Neural crest cell (in vitro differentiated cells): ENCODE measurements at places on chromosomes 2 and 18. TPM values are rescaled to one million over a fixed set of nuclear protein-coding genes. Genes with fewer than 3 reads are reported as not detected.

PLCD4 gene
- 0.37 and 1.1 TPM in 2 replicates for total RNA-seq

RMND5A gene
- 36.2 and 40.1 TPM in 2 replicates for total RNA-seq

SMCHD1 gene
- 66.3 and 73.4 TPM in 2 replicates for total RNA-seq

PAX8 gene
- 0.49 and 0.98 TPM in 2 replicates for total RNA-seq

GRCh38 chr2:72036173-72036545, 111.5 kb downstream of the CYP26B1 start:
- no peak for DNase-seq

GRCh38 chr2:143823876-143824275, 694.7 kb downstream of the ARHGAP15 start:
- no peak for DNase-seq

DNA sequence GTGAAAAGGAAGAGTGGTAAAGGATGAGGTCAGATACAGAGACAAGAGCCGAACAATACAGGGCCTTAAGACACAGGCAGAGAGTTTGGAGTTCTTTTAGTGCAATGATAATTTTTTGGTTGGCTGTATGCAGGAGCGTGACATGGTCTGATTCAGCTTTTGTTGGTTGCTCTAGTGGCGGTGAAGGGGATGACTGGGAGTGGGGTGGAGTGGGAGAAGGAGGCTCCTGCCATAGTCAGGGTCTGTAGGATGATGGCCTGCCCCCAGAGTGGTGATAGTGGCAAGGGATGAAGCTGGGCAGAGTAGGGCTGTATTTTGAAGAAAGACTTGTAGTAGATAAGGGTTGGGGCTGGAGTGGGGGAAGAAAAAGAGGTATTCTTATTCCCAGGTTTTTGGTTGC, 306.6 kb upstream of the VWC2L start:
- DNase-seq: no peak

- DNase-seq: no peak
Measured at GRCh38 chr2:43513796-43514195, 82.0 kb downstream of the THADA start.

DNA sequence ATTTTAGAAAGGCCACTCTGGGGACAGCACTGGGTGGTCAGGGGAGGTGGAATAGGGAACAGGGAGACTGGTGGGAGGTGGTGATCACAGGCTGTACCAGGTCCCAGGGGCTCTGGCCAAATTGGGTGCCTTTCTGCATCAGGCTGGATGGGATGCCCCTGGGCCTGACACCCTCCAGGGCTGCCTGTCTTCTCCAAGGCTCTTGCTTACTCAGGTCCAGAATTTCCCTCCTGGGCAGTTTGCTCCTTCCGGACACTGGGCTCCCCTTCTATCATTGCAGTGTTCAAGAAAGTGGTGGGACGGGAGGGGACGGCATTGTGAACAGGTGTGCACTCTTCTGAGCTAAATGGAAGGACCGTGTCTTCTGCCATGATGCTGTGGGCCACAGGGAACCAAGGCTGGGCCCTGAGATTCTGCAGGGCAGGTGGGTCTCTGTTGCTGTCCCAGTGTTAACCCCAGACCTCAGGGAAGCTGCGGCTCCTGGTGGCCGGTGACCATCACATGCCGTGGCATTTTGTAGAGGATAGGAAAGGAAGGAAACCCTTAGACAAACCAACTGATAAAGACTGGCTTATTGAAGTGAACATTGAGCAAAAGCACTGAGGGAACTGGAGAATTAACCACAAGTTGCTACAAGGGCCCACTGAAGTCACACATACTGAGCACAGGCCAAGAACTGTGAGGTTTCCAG, 93.7 kb upstream of the HS6ST1 start:
- DNase-seq: no peak

DNA sequence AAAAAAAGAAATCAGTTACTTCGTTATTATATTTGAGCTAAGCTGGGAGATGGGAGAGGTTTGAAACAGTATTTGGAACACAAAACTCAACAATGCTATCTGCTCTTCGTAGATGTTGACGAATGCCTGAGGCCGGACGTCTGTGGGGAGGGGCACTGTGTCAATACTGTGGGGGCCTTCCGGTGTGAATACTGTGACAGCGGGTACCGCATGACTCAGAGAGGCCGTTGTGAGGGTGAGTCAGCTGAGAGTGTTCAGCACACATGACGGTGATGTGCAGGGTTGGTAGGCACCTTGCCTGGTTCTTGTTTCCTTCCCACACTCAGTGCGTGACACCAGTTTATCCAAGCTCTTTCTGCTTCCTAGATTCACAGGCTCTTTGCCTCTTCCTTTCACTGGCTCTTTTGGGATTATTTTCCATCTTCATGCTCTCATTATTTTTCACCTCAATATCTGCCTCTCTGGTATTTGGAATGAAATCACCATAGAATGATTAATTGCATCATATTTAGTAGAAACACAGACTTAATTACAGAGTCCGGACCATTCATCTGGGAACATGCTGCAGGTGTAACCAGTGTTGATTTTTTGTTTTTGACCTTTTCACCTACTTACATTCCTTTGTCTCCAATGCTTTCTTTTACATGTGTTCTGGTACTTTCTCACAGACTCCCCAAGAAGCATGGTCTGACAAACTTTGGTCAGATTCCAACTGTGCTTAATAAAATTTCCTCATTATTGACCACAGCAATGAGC, 200.6 kb upstream of the RASGRP3 start:
- no peak for DNase-seq

DNA sequence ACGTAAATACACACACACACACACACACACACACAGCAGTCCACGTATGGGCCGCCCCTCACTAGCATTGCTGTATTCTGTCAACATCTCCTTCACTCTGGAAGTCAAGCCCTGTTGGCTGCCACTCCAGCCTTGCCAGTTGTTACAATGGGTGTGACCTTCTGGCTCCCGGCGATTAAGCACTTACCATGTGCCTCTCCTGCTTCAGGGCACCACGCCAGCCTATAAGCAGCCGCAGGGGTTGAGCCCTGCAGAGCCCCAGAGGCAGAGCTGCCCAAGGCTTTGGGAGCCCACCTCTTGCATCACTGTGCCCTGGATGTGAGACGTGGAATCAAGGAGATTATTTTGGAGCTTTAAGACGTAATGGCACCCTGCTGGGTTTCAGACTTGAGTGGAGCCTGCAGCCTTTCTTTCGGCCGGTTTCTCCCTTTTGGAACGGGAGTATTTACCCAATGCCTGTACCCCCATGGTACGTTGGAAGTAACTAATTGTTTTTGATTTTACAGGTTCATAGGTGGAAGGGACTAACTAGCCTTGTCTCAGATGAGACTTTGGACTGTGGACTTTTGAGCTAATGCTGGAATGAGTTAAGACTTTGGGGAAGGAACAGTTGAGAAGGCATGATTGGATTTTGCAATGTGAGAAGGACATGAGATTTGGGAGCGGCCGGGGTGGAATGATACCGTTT, 54.5 kb upstream of the ROCK2 start:
- no peak for DNase-seq
